Stimulated activated CD4-positive, alpha-beta T cell treated with anti-CD3 and anti-CD28 coated beads, Interleukin-4, amount 100 ng/mL, for 24 hours (primary cell): ENCODE measurements at places on chromosomes 2 and 18.

- DNase-seq, result no peak
These were observed 105.3 kb upstream of the FOSL2 start for GRCh38 chr2:28287256-28287915.

DNA sequence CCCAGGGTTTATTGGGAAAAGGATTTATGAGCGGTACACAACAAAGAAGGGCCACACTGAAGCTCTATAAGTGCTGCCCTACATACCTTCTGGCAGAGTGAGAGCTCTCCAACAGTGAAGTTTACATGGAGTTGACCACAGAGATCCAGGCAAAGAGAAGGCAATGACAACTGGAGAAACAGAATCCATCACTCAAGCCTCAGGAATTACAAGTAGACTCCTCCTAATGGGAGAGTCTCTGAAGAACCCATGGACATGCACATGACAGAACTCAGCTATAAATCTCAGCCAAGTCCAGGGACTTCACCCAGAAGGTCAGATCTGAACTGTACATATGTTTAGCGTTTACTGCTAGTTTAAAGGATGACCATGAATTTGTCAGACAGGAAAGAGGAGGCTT lies 164.7 kb downstream of the DNAH7 start:
- no peak for DNase-seq

DNA sequence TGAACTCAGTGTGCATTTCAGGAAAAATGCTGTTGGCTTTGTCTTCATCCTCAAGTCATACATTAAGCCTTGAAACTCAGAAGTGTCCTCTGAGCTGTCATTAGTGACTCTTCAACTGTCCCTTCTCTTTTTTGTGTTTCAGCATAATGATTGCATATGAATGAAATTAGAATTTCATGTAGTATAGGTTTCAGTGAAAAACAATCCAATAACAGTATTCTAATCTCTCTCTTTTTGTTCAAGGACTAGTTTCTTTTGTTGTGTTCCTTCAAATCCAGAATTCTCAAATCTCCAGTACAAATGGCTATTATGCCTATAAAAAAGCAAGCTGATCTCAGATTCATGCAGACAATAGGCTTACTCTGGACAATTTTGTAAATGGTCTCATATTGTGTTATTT lies 133.5 kb downstream of the QPCT start:
- no peak for DNase-seq

DNA sequence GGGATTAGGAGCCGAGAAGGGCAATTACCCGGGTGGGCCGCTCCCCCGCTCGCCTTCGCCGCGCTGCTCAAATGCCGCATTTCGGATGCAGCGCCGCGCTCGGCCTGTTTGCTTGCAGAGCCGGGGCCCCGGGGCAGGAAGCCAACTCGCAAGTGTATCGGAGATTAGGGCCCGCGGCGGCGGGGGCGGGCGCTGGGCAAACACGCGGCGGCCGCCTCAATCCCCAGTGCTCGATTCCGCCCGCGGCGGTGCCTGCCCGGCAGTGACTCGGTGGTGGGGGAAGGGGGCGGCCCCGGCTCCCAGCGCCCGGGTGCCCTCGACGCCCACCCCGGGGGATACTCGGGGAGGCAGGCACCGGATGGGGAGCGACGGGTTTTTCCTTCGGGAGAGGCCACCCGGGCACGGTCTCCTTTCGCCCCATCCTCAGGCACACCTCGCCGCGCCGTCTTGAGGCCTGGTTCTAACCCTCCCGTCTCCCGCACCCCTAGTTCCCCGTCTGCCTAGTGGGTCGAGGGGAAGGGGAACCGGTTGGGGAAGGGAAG lies 26.6 kb upstream of the NOTO start:
- peak; percentile 67 for DNase-seq

GRCh38 chr2:226733189-226733858 lies 66.3 kb downstream of the IRS1 start:
- DNase-seq, result no peak
